ENCODE measurements at places on chromosomes 5 and 9.

DNA sequence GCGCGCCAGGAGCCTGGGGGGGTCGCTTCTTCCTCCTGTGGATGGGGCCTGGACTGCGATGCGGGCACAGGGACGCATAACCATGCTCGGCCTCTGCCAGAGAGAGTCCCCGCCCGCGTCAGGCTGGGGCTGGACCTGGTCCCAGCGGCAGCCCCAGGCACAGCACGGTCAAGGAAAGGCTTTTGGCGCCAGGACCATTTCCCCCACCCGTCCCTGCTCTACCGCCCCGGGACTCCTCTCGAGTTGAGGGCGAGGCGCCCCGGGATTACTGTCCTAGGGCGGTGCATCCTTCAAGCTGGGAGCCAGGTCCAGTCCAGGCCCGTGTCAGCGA is 341 bp downstream of the MXD3 start:
- DNase-seq: no peak

GRCh38 chr5:9742848-9743247 is 112.7 kb upstream of the TAS2R1 start:
- no peak for DNase-seq

GRCh38 chr5:167820101-167820990 is 471.1 kb upstream of the WWC1 start:
- no peak for DNase-seq

- no peak for DNase-seq
These were observed 334.4 kb upstream of the ACTBL2 start for GRCh38 chr5:57817001-57817453.

DNA sequence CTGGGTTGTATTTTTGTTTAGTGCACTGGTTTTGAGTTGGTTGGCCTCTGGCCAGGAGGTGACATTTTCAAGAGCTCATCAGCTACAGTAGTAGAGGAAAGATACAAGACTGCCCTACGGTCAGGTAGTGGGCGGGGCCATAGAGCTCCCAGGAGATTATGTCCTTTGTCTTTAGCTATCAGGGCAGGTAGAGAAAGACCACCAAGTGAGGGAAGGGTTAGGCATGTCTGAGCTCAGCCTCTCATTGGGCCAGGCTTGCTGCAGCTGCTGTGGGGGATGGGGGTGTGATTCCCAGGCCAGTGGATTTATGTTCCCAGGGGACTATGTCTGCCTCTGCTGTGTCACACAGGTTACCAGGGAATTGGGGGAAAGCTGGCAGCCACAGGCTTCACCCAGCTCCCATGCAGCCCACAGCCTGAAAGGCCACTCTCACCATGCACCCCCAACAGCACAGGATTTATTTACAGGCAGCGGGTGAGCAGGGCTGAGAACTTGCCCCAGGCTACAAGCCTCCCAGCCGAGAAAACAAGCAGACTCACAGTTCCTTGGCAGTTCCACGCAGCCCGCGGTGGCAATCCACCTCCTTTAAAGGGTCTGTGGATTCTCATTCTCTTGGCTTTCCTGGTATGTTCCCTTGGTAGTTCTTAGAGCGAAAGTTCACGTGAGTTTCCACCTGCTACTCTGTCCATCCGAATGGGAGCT is 37.5 kb upstream of the BOD1 start:
- DNase-seq: no peak

DNA sequence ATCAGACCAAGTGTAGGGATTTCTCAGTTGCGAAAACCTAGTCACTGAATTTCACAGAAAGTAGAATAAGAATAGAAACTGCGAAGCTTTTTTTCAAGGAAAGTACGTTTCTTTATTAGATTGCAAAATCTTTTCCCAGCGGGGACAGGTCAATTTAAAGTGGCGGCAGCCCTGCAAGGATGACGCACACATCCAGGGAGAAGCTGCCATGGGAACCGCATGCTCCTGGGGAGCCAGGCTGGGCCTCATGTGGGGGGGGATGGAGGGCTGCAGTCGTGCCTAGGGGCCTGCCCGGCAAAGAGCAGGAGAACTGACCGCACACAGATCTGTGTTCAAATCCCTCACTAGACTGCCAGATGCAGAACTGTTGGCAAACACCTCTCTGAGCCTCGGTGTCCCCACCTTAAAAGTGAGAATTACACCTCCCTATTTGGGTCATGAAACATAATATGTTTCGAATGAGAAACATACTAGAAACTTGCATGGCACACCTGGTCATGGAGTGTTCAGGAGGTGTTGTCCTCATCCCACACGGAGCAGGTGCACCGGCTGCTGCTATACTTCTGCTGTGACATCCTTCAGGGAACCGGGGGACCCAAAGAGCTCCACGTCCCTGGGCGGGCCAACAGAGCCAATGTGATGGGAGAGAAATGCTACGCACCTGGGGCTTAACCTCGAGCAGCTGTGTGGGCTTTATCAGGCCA is 127.8 kb upstream of the PHYKPL start:
- no peak for DNase-seq

DNA sequence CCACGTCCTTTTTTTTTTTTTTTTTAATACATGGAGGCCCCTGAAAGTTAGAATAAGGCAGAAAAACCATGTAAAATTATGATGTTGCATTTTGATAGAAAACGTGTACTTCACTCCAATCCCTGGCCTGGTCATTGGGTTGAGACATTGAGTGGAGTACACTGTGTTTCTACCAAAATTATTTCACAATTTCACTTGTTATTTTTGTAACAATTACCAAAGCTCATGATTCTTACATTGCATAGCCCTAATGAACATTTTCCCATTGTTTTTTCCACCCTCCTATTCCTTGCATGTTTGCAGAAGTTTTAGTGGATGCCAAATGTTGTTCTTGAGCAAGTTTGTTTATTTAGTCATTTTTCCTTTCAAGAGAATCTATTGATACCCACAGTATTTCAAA is 21.9 kb downstream of the MAMDC2 start:
- no peak for DNase-seq

- no peak for DNase-seq
These were observed 132.0 kb upstream of the RAI14 start for GRCh38 chr5:34524123-34524522.

GRCh38 chr9:98539954-98540353 is 168.8 kb downstream of the GABBR2 start:
- DNase-seq: no peak

GRCh38 chr5:176762489-176762888 is 47.9 kb upstream of the UNC5A start:
- no peak for DNase-seq

DNA sequence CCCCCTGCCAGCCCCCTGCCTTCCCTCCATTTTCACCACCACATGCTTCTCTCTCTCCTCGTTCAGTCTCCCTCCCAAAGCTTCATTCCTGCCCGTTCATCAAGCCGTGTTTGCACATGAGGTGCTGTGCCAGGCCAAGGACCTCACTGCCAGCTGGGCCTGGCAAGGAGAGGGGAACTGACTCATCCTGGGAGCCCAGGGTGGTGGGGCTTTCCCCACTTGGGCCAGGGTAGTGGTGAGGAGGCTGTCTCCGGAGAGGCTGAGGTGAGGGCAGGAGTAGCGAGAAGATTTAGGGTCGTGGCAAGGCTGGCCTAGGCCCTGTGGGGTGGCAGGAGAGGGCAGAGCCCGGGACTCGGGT is 30.4 kb upstream of the NOTCH1 start:
- peak; percentile 34 for DNase-seq

DNA sequence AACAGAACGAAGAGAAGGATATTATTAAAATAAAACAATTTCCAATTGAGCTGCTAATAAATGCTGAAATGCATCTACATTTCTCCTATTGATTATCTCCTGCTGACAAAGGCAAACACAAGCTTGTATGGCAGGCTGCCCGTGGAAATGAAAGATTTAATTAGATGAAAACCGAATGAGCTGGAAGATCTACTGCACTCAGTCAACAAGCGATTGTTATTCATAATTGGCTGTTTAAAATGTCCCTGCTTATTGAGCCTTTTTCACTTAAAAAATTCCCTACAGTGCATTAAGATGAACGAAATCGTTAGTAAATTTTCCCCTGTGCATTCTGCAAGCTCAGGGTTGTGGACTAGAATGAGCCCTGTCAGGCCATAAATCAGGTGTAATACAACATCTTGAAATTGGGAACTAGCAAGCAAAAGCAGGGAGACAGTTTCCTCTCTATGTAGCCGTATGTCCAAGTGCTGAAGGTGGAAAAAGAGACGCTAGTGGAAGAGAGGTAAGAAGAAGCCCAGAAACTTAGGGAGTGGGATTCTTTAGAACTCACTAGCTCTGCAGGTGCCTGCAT is 28.5 kb upstream of the KIF4B start:
- DNase-seq: no peak

- peak; percentile 91 for DNase-seq
These were observed 19.2 kb upstream of the CD180 start for GRCh38 chr5:67215519-67216471.

DNA sequence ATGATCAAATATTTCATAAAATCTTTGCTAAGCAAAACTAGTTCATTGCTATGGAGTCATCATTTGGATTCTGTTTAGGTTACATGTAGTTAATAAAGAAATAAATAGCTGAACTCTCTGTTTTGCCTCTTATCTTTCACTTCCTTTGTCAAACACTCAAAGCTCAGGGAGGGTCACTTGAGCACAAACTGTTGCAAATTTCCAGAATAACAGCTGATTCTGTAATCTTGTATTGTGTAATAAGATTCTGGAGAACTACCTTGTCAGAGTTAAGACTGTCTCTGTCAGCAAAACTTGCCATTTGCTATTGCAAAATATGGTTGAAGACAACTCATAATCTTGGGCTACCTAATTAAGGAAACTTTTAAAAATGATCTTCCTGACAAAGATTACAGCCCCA is 182.0 kb upstream of the MOCS2 start:
- no peak for DNase-seq

DNA sequence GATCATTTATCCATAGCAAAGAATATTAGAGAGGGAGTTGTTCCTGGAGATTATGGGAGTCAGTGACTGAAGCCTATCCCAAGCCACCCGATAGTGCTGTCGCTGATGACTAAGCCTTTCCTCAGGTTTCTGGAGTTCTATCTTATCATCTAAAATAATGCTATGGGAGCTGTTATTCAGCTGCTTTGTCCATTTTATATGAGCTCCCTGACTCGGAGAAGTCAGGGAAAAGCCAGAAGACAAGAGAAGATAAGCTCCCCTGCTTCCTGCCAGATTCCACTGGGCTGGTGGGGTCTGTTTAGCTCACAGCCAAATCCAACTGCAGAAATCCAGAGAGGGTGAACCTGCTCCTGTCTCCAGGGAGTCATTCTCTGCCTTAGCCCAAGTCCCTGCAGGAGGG is 148.2 kb downstream of the DROSHA start:
- no peak for DNase-seq

GRCh38 chr5:150946351-150946905 is 41.6 kb upstream of the ZNF300 start:
- no peak for DNase-seq

DNA sequence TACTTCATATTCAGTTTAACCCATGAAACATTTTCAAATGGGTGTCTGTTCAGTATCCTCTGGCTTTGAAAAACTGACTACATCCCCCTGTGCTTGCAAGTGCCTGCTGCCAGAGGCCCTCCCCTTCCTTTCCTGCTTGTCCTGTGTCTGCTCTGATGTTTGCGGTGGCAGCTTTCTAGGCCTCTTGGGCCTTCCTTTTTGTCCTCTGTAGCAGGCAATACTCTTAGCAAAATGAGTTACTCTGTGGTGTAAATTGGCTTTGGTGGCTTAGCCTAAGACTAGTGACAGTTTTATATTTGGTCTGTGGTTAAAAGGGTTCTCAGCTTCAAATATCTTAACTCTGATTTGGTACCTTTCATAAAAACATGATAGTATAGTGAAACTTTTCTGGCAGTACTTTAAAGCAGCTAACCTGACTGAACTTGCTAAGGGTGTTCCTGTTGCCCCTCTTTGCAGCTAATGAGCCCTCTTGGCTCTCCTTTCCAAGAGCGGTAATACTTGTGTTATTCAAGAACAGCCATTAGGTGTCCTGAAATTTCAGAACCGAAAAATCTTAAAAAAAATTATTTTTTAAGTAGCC is 76.6 kb downstream of the GOLM1 start:
- DNase-seq: no peak

DNA sequence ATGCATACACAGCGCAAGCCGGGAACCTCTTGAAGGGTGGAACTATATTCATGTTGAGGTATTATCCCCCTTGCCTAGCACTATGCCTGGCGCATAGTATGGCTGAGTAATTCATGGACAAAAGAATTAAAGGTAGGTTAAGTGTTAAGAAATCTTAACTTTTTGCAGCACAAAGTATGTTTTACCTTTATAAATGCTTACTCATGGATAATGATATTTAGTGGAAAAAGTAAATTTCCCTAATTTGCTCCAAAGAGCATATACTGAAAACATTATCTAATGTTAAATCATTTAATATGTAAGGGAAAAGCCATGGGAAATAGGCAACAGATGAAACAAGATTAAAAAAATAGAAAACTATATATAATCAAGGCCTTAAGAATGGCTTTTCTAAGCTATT is 296.2 kb downstream of the PJA2 start:
- no peak for DNase-seq

DNA sequence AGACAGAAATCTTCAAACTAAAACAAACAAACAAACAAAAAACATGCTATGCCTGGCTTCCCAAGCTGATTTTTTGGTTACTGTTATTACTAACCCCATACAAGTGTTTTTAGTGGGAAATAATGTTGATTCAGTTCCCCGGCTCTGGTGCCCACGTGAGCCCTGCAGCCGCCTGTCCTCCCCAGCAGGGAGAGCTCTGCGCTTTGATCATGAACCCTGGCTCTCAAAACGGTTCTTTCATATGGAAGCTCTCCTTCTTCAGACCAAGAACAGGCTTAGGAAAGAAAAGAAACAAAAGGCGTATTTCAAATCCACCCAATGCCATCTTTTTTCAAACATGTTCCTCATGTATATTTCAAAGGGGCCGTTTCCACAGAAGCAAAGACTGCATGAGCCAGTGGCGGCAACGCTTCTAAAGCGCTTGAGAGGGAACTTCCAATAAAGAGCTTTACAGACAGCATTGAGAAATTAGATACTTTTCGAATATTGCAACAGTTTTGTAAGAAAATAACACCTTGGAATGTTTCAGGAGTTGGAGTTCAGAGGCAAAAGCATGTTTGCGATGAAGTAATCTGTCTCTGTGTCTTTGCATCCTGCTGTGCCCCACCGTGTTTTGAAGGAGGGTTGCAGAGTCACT is 74.8 kb downstream of the ICE1 start:
- DNase-seq: no peak

- peak; percentile 38 for DNase-seq
These were observed 19.1 kb upstream of the AK3 start for GRCh38 chr9:4760122-4760521.

DNA sequence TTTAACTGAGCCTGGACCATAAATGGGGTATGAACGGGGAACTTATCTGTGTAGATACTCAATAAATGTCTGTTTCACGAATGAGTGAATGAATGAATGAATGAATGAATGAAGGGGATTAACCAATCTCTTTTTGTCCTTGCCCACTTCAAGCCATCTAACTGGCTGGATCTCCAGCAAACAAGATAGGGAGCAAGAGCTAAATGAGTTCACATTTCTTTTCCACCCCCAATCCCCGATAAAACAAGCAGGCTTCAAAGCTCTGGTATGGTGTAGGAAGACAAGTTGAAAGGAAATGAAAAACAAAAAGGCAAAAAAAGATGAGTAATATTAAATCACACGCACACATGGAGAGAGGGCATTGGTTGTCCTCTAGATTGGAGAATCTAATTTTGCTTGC is 84.0 kb downstream of the CMYA5 start:
- DNase-seq: no peak
